ENCODE measurements at places on chromosomes 16 and 17.

GRCh38 chr17:31489295-31490018 lies 98.0 kb downstream of the RAB11FIP4 start:
- no peak for DNase-seq

DNA sequence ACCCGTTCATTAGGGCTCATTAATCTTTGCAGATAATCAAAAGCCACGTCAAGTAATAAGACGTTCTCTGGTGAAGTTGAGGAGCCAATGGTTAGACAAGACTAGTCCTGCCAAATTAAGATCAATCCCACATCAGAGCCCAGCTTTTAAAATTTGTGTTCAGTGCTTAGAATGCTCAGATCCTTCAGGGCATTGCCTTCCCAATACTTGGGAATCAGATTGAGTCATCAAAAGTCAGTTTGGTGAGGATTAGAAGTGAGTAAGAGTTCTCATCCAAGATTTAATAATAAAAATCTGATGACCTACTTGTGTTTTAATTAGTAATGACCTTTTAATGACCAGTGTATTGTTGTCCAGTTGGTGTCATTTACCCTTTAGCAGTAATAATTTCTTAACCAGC lies 19.8 kb downstream of the MAP2K4 start:
- DNase-seq: no peak

DNA sequence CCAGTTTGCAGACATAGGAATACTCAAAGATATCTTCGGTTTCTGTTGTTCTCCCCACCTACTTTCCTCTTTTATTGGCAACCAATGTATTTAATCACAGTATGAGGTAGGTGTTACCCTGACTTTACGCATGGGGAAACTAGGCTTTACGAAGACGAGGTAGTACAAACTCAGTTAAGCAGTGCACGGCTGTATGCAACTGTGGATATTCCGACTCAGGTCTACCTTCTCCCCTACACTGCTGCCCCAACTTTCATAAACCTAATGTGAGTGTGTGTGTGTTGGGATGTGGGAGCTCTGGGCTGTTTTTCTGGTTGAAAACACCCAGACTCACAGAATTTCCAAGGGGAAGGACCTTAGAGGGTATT lies 1.2 kb upstream of the GPT2 start:
- DNase-seq: no peak

- no peak for DNase-seq
Observed at GRCh38 chr17:36481829-36482228, 4.7 kb upstream of the ZNHIT3 start.

DNA sequence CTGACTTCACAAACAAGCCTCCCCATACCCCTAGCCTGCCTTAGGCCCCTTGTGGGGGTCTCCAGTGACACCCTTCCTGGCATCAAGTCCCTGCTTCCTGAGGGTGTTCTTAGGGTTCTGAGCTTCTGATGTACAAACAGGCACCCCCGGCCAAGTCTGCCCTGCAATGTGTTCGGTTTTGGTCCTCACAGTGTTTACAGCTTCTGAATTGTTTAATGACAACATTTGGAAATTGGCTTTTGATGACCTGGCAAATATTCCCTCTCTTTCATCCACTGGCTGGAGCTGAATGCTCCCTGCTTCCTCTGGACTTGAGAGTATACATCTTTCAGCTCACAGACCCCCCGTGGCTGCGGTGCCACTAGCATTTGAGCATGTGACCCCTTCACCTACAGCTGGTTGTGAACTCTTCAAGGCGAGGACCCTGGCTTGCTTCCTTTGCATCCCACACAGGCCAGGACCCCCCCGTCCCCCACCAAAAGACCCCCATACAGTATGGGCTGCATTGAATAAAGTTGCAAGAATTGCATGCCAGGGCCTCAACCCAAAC lies 180.8 kb downstream of the KATNIP start:
- no peak for DNase-seq

GRCh38 chr16:78528265-78528664 lies 428.8 kb downstream of the WWOX start:
- no peak for DNase-seq

- no peak for DNase-seq
Observed at GRCh38 chr17:13750816-13751793, 149.4 kb upstream of the HS3ST3A1 start.

- DNase-seq: no peak
Observed at GRCh38 chr16:49855280-49855821, 561 bp downstream of the ZNF423 start.

DNA sequence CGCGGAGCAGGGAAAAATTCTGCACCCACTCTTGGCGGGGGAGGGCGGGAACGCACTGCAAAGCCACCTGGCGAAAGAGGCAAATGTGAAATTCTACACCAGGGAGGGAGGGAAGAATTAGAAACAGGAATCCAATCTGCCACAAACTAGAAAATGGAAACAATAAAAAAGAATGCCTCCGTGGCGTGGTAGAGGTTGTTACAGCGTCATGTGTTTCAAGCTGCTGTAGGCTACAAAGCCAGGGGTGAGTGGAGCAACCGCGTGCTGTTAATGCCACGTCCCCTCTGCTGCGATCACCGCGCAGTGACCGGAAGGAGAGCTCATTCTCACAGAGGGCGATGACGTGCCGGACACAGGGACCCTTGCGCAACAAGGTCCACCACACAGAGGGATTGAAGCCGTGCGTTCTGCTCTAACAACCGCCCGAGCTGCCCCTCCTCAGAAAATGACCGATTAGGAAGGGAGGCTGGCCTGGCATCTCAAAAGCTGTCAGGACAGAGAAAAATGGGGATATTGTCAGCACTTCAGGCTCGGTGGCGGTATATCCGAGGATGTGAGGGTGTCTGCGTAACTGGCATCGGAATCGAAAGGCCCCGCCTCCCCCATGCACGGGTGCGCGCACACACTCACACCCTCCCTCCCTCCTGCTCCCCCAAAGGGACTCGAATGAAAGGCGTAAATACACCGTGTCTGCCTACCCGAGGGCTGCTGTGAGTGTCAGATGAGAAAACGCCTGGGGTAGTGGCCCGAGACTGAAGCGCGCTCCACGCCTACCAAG lies 70.8 kb upstream of the TNRC6C start:
- DNase-seq: no peak

DNA sequence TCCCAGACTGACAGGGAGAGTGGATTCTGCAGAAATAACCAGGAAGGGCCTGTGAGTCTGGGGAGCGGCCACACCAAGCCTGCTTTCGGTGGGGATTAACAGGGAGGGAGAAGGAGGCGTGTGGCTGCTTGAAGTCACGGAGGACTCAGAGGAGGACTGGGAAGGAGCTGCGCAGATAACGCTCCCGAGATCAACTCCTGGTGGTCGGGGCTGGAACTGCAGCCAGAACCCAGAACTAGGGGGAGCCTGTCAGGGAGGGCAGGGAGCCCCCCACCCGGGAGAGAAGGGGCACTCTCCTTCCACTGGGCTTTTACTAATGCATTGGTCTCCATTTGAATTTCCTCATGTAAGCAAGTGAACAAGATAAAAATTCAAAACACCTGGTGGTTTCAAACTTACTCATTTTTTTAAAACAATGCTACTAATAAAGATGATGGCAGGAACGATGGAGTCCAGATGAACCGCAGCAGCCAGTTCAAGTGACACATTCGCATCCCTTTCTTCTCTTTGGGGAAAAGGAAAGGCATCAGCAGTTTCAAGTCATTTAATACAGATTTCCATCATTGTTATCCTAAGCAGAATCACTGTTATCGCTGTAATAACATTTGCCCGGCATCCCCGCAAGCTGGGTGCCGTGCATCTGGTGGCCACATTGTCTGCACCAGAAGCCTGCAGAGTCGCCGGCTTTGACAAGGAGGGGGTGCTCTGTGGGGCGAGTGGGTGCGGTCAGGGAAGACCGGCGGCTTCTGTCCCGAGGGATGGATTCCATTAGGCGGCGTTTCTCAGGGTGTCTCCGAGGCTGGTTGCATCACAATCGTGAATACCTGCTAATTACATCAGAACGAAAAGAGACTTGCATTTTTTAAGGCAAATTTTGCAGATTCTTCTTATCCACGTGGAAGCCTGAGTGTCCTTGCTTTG lies 183.0 kb downstream of the FOXL1 start:
- peak; percentile 33 for DNase-seq

- DNase-seq: no peak
Observed at GRCh38 chr17:81386141-81386645, 9.1 kb upstream of the BAHCC1 start.

DNA sequence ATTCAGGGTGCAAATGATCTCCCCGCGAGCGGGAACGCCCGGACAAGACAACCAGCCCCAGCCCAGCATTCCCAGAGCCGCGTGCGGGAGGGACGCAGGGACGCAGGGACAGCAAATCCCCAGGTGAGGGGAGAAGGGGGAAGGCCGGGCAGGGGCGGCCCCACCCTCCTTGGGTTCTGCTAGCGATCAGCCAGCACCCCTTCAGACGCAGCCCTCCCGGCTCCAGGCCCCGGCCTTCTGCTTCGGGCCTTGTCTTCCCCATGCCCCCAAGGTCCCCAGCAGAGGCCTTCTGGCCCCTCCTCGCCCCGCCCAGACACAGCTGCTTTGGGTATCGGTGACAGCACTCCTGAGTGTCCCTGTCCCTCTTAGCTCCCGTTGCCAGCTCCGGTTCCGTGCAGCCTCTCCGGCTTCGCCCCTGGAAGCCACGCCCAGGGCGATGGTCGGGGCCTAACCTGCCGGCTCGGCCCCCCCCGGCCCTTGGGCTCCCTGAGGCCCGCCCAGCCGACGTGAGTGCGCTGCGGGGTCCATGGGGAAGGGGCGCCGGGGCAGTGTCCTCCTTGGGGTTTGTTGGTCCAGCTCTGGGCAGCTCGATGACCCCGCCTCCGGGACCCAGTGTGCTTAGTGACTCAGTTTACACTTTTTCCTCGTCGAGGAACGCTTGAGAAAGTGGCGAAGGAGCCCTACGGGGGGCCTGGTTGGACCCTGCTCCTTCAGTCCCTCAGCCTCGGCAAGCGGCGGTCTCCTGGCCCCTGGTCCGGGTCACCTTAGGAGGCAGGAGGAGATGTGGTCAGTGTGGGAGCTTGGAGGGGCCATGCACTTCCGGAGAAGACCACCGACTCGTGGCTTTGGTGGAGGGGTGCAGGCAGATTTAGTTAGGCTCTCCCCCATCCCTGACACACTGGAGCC lies 50.5 kb upstream of the AMZ2 start:
- no peak for DNase-seq

- no peak for DNase-seq
Observed at GRCh38 chr17:79090443-79091225, 16.0 kb downstream of the ENGASE start.

- DNase-seq: no peak
Observed at GRCh38 chr17:44921122-44921882, 6.0 kb upstream of the GFAP start.

DNA sequence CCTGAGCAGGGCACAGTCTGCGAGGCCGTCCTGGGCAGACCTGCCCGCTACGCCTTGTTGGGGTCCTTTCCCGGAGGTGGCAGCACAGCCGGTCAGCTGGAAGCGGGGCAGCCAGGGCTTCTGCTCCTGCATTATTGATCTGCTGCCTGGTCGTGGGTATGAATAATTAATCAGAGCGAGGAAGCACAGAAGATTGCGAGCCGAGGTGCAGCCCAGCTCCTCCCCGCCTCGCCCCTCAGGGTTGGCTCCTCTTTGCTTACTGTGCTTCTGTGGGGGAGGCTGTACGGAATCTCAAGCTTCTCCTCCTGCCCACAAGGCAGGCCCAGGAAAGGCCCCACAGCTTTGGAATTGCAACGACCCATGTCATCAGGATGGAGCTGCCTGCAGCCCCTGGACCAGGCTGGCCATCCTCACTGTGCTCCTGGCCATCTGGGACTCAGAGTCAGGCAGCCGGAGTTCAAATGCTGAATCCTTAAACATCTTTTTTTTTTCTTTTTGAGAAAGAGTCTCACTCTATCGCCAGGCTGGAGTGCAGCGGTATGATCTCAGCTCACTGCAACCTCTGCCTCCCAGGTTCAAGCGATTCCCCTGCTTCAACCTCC lies 25.6 kb downstream of the TRARG1 start:
- no peak for DNase-seq

GRCh38 chr17:57135789-57136291 lies 50.8 kb downstream of the AKAP1 start:
- DNase-seq: no peak

DNA sequence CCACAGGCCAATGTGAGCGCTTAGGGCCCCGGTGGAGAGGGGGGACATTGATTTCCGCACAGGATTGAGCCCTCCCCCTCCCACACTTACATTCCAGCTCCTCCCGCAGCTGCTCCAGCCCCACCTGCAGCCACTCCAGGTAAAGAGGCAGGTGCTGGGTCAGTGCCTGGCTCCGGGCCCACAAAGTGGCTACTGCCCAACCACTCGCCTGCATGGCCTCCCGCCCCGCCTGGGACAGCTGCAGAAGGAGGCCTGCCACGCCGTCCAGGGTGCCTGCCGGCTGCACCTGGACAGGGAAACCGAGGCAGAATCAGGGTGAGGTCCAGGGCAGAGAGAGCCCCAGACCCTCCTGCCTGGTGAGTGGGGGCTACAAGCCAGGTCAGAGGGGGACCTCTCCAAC lies 46.3 kb downstream of the RMI2 start:
- no peak for DNase-seq
